Psoas muscle (tissue), 8 donors: ENCODE measurements at places on chromosomes 3 and 15. TPM values are rescaled to one million over a fixed set of nuclear protein-coding genes. Genes with fewer than 3 reads are reported as not detected.
A peak's percentile ranks its signal among the peaks of the same experiment; 100 is the strongest.

GRCh38 chr3:141519587-141519986 is 32.8 kb downstream of the RASA2 start:
- no peaks in the 10 kb centered on the region for H3K36me3 ChIP-seq
- no peaks in the 10 kb centered on the region for H3K4me1 ChIP-seq
- H3K27ac ChIP-seq = no peak overlapping the region

- no peaks in the 10 kb centered on the region for H3K27me3 ChIP-seq
- no peak for DNase-seq
- H3K4me1 ChIP-seq = no peaks in the 10 kb centered on the region
- H3K36me3 ChIP-seq = no peaks in the 10 kb centered on the region
- H3K27ac ChIP-seq = no peak overlapping the region
Measured at GRCh38 chr15:97168704-97169475, 791.6 kb upstream of the ARRDC4 start.

- no peaks in the 10 kb centered on the region for H3K27me3 ChIP-seq
- no peak overlapping the region for H3K4me3 ChIP-seq
- no peak overlapping the region for H3K27ac ChIP-seq
Measured at GRCh38 chr3:55191911-55192775, 264.3 kb upstream of the LRTM1 start.

RAD18 gene
- 2.3 TPM for total RNA-seq

GRCh38 chr3:74523811-74524210 is 90.6 kb downstream of the CNTN3 start:
- H3K4me1 ChIP-seq = no peaks in the 10 kb centered on the region
- no peak for DNase-seq
- H3K27ac ChIP-seq = no peak overlapping the region
- no peaks in the 10 kb centered on the region for H3K27me3 ChIP-seq

GRCh38 chr3:186209810-186210752 is 101.2 kb upstream of the ETV5 start:
- no peaks in the 10 kb centered on the region for H3K27me3 ChIP-seq
- peaks cover 23% of the 10 kb centered on the region for H3K4me1 ChIP-seq
- peak overlapping the region; percentile 0 for H3K4me3 ChIP-seq

DNA sequence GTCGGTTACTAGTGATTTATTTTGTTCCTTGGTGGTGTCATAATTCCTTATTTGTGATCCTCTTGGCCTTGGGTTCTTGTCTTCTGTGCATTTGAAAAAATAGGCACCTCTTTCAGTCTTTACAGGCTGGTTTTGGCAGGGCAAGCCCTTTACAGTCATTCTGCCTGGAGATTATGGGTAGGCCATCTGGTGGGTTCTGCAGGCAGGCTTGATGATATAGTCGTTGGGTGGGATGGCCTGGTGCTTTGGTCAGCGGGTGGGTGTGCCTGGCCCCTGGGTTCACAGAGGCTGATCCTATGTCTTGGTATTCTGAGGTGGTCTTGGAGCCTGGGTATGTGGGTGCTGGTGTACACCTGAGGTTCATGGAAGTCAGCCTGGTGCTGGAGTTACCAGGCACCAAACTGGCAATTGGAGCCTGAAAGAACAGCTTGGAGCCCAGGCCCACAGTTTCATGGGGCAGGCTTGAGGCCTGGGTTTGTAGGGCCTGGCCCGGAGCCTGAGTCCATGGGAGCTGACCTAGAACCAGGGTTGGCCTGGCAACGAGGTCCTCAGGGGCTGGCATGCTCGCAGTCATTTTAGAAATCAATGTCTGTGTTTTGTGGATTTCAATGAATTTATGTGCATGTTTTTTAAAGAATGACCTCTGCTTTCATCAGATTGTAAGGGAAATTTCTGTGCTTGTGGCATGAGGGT is 63.3 kb downstream of the DOCK3 start:
- no peaks in the 10 kb centered on the region for H3K4me1 ChIP-seq
- no peaks in the 10 kb centered on the region for H3K27me3 ChIP-seq
- H3K27ac ChIP-seq = no peak overlapping the region
- DNase-seq = no peak
- no peaks in the 10 kb centered on the region for H3K36me3 ChIP-seq
